ENCODE measurements at places on chromosomes 16 and 17.

GRCh38 chr17:82060001-82060380 is 5.6 kb downstream of the DUS1L start:
- no peak for DNase-seq

DNA sequence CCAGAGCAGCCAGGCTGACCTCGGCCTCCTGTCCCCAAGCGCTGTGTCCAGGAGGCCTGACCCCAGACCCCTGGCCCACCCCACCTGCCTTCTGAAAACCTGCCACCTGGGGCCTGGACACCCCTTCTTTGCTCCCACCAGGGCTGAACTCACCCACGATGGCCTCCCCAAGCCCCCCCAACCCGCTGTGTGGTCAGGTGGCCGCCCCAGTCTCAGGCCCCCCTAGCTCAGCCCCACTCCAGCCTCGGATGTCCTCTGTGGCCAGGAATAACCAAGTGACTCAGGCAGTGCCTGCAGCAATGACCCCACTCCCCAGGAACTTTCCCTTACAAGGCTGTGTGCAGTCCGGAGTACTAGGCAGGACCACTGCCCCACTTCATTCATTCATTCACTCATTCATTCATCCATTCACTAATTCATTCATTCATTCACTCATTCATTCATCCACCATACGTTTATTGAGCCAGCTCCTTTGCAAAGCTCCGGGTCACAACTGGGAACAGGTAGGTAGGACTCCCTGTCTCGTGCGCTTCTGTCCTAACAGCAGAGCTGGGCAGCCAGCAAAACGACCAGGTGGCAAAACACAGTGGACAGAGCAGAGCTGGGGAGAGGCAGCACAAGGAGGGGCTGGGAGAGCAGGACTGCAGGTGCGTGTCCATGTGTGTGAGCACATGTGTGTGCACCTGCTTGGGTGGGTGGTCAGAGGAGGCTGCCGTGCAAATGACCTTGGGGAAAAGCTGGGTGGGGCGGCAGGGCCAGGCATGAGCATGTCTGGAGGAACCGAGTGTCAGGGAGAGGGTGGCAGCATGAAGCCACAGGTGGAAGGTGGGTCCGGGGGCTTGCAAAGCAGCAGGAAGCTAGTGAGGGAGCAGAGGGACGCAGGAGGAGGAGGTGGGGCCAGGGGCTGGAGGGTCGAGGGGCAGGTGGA is 75.8 kb upstream of the CBX4 start:
- DNase-seq = no peak

DNA sequence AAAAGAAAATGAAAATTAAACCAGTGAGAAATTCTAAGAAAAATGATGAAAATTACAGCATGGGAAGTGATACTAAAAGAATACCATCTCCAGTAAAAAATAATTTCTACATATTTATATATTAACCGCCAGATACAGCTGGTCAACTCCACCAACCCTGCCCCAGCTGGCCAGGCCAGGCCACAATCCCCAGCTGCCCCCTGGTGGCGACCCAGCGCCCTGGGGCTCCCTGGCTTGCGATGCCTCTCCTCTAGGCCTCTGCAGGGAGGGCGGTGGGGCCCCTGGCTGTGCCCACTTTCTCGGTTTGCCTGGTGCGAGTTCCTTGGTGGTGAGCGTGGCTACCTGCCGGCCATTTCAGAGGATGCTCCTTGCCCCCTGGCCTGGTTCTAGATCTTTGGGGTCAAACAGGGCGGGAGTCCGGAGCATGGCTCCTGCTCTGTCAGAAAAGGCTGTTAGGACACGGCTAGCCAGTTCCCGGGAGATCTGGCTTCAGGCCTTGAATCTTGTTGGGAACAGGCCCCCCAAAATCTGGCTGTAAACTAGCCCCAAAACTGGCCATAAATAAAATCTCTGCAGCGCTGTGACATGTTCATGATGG is 14.5 kb downstream of the GLIS2 start:
- DNase-seq = no peak

DNA sequence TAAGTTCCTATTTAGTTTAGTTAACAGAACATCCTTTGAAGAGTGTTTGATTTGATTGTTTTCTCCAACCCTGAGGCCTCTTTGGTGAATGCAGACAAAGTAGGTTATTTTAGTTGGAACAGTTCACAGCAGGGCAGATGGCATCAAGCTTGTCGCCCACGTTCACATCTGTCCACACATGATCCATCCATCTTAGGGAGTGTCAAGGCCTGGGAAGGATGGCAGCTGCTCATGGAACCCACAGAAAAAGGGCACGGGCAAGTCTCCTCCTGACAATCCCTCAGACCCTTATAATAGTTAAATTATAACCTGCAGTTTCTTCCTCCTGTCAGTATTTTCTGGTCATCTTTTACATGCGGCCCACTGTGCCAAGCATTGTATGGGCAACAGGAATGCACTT is 60.2 kb downstream of the KNOP1 start:
- no peak for DNase-seq

GRCh38 chr16:67996666-67997065 is 2.6 kb downstream of the DPEP2 start:
- DNase-seq = no peak

DNA sequence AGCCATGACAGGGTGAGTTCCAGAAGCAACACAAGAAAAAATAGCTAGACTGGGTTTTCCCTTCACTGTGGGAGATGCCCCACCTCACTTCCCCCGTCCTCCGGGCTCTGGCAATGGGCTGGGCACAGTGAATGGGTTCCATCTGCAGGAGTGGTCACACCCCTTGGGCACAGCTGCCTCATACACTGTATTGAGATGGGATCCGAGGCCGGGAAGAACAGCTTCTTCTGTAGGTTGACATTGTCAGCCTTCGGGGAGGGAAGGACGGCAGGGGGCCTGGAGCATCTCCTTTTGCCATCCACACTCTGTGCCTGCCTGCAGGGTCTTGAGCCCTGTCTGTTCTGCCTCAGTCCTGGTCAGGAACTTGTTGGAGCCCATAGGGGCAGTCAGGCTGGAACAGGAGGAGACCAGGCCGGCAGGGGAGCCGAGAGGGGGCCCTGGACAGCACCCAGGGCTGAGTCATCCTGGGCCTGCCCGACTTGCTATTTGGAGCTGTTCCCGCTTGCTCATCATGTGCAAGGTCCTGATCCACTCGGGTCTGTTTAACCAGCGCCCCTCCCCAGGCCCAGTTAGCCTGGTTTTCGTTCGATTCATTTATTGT is 286.7 kb downstream of the SEC14L1 start:
- no peak for DNase-seq

- DNase-seq = no peak
Observed at GRCh38 chr16:62711797-62712196, 675.6 kb upstream of the CDH8 start.

GRCh38 chr17:69962436-69962995 is 112.5 kb upstream of the KCNJ16 start:
- no peak for DNase-seq

GRCh38 chr16:78605548-78606101 is 506.2 kb downstream of the WWOX start:
- DNase-seq = no peak

GRCh38 chr17:6435051-6435450 is at the start of gene AIPL1:
Gene AIPL1, minus strand, starts transcription at chr17:6435121. Its CDS starts 17 bp downstream, at chr17:6435104.
- no peak for DNase-seq

- DNase-seq = no peak
Observed at GRCh38 chr17:49333804-49334203, 28.2 kb downstream of the ZNF652 start.

- DNase-seq = peak; percentile 36
Observed at GRCh38 chr16:53546988-53547391, 44.0 kb upstream of the AKTIP start.

- DNase-seq = peak; percentile 40
Observed at GRCh38 chr16:28935924-28936783, 4.4 kb downstream of the CD19 start.

GRCh38 chr17:45666046-45666600 is 118.0 kb upstream of the CRHR1 start:
- DNase-seq = no peak

DNA sequence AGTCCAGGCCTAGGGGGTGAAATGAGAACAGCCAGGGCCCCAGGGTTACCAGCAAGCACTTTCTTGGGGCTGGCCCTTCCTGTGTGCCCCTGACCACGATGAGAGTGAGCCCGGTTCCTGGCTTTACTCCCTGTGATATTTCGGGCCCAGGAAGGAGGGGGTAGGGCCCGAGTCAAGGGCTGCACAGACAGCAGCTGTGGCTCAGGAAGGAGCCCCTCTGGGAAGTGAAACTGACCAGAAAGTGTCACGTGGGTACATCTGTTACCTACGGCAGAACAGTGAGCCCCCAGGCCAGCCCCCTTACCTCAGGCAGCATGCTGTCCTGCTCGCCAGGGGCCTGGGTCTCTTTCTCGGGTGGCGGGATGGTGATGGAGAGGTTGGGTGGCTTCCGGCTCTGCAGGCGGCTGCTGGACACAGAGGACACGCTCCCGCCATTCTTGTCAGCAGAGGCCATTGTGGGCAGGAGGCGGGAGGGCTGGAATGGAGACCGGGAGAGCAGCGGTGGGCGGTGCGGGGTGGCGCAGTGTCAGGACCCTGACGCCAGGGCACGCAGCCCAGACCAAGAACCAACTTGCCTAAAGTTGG is 13.8 kb downstream of the AANAT start:
- no peak for DNase-seq

- no peak for DNase-seq
Observed at GRCh38 chr16:6335072-6335471, 997.6 kb upstream of the RBFOX1 start.

DNA sequence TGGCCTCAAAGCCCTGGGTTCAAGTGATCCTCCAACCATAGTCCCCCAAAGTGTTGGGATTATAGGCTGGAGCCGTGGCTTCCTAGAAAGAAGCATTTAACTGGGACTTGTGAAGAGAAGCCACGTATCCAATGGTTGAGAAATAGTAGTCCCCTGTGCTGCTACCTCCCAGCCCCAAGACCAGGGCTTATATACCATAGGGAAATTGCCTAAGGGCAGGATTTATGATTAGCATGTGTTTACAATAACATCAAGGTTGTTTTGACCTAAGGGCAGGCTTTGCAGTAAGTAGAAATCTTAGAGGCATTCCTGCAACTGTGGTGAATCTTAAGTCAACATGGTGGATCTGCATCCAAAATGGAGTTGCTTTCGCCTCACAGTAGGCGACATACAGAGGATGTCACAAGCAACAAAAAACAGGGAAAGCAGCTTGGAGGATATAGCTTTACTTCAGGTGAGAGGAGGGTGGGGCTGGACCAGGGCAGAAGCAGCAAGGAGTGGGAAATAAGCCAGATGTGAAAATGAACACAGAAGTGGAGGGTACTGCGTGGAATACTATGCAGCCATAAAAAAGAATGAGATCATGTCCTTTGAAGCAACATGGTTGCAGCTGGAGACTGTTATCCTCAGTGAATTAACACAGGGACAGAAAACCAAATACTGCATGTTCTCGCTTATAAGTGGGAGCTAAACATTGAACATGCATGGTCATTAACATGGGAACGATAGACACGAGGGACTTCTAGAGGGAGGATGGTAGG is 18.7 kb upstream of the NSMCE1 start:
- no peak for DNase-seq

- DNase-seq = no peak
Observed at GRCh38 chr16:49280841-49281371, 732 bp downstream of the CBLN1 start.

DNA sequence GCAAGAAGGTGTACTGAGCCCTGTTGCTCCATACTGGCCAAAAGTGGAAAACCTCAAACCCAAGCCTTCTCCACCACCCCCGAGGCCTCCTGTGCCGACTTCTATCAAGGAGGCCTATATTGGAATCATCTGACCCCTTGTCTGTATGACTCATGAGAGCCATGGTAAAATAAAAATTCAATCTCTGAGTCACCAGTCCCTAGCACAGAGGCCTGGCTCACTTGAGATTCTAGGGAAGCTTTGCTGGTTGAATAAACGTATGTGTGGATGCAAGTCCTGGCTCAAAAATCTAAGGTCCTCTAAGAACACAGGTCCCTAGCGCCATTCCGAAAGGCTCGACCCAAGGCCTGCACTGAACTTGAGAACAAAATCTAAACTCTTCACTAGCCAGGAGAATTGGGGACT is 15.0 kb downstream of the NSMCE1 start:
- DNase-seq = peak; percentile 55

GRCh38 chr17:36544044-36544306 is 744 bp upstream of the GGNBP2 start:
- peak; percentile 4 for DNase-seq

GRCh38 chr17:42345396-42346073 is 42.7 kb downstream of the STAT3 start:
- no peak for DNase-seq

DNA sequence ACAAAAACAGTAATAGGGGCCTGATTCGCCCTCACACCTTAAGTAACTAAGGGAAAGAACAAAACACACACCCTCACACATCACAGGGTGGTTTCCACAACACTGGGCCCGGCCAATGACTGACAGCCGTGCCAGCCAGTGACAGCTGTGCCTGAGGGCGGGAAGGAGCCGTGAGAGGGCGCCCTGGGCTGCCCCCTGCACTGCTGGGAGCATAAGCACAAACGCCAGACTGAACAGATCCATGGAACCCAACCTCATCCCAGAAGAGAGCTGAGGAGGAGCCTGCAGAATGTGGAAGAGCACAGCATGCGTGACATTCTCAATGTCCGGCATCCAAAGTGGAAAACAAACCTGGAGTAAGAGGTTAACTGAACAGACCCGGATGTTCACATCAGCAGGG is 16.0 kb downstream of the CSNK1D start:
- DNase-seq = no peak

- DNase-seq = no peak
Observed at GRCh38 chr16:9660898-9661297, 521.3 kb downstream of the GRIN2A start.

GRCh38 chr16:20830372-20830771 is 24.0 kb downstream of the REXO5 start:
- no peak for DNase-seq

GRCh38 chr17:63675231-63675606 is 24.7 kb downstream of the LIMD2 start:
- no peak for DNase-seq

DNA sequence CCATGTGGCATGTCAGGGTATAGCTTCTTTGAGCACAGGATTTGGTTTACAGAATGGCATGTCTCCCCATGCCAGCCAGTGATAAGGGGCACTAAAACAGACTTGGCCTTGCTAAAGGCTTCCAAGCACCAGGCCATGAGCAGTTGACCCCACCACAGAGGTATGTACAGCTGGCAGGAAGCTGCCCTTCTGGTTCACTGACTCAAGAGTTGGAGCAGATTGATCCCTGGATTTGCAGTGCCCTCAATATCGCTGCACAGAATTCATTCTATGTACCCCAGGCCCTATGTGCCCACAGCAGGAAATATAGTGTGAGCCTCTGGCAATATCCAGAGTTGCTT is 24.3 kb downstream of the HLF start:
- DNase-seq = no peak

DNA sequence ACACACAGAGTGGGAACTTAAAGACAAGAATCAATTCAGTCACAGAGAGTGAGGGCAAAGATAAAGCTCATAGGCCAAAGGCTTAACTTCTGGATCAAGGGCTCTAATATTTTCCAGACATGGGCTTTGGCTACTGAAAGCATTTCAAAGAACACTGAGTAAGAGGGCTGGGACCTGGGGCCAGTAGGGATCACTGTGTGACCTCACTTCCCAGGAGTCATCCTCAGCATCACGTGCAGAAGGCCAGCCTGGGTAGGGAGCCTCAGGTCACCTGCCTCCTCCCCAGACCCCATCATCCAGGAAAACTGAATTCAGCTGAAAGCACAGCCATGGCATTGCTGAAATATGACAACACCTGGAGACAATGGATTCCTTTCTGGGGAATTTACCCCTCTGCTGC is 163.5 kb downstream of the RAB11FIP4 start:
- no peak for DNase-seq
